Stimulated activated CD4-positive, alpha-beta T cell treated with anti-CD3 and anti-CD28 coated beads, TNF-alpha, amount 100 ng/mL, for 4 hours (primary cell): ENCODE measurements at places on chromosomes 13 and 19.
A peak's percentile ranks its signal among the peaks of the same experiment; 100 is the strongest.

DNA sequence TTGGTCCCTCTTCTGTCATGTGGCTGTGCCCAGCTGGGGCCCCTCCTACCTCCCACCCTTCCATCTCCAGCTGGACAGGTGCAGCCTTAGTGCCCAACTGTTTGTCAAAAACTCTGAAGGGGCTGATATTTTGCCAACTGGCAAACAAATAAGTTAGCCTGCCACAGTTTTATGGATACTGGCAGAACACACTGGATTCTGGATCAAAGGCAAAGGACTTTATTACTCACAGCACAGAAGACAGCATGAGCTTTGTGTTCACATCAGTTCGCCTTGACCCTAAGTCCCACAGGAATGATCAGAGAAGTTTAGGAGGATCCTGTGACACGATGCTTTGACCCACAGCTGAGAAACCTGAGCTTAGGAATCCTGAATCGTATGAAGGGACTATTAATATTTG, 16.4 kb downstream of the KLK2 start:
- no peak for DNase-seq

DNA sequence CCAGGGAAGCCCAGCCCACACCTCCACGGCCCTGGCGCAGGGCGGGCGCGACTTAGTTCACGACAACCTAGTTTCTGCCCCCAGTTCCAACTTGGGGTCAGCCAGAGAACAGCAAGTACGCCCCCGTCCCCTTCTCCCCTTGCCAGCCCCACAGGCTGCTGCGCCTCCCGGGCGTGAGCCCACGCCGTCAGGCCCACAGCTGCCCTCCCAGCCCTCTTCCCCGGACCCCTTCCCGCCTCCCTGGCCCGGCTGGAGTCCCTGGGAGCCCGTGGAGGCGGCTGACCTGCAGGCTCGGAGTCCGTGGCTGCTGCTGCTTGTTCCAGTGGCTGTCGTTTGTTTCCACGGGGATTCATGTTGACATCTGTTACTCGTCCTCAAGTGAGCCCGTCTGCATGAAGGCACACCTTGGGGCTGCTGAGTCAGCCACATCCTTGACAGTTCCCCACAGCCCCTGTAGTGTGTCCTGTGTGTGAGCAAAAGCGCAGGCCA, 86.0 kb downstream of the ATP11A start:
- no peak for DNase-seq

GRCh38 chr19:32873247-32873959, 3.8 kb upstream of the SLC7A9 start:
- no peak for DNase-seq

DNA sequence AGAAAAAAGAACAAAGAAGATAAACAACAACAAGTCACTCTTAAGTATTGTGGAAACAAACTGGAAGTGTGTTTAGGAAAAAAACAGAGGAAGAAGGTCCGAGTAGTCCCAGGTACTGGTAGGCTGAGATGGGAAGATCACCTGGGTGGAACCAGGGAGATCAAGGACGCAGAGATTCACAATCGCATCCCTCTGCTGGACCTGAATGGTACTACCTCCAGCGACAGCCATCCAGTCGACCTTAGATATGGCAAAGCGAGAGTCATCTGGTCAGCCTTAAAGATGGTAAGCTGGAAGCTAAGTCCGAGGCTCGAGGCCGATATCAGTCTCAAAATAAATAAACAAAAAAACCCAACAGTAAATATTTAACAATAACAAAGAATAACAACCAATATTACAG, 44.9 kb upstream of the ZNF91 start:
- DNase-seq: no peak

GRCh38 chr13:51524829-51525566, 59.3 kb upstream of the WDFY2 start:
- DNase-seq: no peak

- DNase-seq: no peak
These were observed 113.0 kb upstream of the SLC10A2 start for GRCh38 chr13:103178986-103179943.

DNA sequence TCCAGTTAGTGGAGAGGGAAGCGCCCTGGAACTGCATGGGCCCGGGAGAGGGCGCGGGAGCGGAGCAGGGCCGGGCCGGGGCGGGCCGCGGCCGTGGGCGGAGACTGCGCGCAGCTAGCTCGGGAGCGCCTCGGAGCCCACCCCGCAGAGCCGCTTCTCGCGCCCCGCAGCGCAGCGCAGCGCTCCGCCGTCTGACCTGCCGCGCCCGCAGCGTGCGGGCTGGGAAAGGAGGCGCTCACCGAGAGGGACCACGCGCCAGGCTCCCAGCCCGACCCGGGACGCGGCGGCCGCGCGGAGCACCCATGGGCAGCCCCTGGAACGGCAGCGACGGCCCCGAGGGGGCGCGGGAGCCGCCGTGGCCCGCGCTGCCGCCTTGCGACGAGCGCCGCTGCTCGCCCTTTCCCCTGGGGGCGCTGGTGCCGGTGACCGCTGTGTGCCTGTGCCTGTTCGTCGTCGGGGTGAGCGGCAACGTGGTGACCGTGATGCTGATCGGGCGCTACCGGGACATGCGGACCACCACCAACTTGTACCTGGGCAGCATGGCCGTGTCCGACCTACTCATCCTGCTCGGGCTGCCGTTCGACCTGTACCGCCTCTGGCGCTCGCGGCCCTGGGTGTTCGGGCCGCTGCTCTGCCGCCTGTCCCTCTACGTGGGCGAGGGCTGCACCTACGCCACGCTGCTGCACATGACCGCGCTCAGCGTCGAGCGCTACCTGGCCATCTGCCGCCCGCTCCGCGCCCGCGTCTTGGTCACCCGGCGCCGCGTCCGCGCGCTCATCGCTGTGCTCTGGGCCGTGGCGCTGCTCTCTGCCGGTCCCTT, at the start of gene MLNR:
TSS of gene MLNR (plus strand) at position 303 of the 820 bp plus-strand sequence. CDS start at position 303, 0 bp downstream.
- no peak for DNase-seq

DNA sequence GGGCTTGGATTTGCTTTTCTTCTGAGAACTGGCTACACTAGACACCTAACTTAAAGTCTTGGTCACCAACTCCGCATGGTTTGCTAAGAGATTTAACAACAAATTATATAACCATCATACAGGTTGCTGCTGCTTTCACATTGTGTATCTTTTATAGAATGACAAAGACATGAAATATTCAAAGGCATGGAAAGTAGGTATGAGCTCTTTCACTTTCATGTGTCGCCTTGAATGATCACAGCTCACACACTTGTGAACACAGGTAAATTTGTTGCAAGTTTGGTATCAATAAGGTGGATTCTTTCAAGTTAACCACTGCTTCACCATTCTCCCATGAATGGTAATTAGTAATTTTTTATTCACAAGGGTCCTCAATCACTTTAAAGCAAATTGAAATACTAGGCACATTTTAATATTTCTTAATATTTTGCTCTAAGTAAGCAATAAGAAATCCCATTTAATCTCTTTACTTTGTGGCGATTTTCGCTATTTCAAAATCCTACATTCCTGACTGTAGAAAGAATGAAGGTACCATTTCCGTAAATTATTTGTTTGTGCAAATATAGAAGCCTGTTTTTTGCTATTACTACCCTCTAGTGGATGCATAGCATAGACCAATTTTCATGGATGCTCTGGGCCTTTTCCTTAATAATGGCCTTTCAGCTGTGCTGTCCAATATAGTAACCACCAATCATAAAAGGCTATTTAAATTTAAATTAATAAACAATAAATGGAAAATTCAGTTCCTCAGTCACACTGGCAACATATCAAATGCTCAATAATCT, 45.5 kb upstream of the FREM2 start:
- no peak for DNase-seq

- DNase-seq: no peak
These were observed 61.5 kb downstream of the ZIC5 start for GRCh38 chr13:99909836-99910619.

GRCh38 chr19:51407511-51408131, 9.8 kb downstream of the SIGLEC10 start:
- no peak for DNase-seq

- no peak for DNase-seq
These were observed 7.0 kb upstream of the SPACA6 start for GRCh38 chr19:51686171-51686570.

GRCh38 chr19:21603431-21604231, 98.2 kb downstream of the ZNF429 start:
- no peak for DNase-seq

DNA sequence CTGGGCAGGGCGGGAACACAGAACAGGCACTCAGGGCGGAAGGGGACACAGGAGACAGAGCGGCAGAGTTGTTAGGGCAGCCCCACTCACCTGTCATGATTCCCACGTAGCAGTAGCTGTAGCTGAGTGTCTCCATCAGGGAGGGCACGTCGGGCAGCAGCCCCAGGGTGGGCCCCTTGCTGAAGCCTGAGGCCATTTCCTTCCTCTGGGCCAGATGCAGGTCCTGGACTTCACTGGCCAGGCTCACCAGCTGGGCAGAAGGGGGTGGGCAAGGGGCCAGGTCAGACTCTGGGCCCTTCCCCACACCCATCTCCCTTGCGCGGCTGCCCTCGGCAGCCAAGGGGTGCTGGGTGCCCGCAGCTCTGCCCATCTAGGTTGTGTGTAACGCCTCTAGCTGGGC, 5.9 kb downstream of the MBOAT7 start:
- no peak for DNase-seq

DNA sequence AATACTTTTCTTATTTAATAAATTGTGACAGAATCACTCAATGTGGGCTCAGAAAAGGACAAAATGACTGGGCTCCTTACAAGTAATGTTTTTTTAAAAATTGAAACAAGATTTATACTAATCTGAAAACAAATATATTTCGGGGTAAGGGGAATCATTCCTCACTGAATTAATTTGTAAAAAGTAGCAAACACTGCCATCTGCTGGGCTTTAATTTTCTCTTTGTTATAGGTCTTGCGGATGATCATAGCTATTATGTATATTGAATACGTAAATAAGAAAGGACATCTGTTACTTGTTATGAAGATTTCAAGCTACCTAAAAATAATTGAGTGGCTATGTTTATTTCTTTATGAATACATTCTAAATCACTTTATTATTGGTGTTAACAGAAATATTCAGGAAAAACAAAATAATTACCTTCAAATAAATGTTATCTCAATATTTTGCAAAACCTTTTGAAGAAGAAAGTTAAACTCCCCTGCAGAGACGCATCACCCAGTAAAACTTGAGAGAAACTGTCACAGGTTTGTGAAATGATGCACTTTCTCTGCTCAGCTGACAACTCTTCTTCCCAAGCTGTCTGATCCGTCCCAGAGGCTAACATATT, 17.8 kb upstream of the ENOX1 start:
- no peak for DNase-seq

GRCh38 chr13:103056008-103056407, 10.2 kb downstream of the SLC10A2 start:
- no peak for DNase-seq

DNA sequence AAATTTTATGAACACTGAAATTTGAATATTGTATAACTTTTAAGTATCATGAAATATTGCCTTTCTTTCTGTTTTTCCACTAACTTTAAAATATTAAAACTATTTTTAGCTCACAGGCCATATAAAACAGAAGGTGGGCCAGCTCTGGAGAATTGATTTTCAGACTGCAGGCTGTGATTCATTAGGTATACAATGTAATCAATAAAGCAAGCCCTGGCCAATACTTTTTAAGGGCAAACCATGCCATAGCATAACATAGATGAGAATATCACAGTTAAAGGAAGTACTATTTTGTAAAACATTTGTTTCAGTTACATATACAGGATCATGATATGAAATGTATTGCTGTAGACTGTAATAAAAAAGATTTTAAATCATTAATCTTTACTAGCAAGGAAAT, 197.6 kb downstream of the MAB21L1 start:
- no peak for DNase-seq

- no peak for DNase-seq
These were observed 159.9 kb downstream of the SUCLA2 start for GRCh38 chr13:47841151-47841550.

DNA sequence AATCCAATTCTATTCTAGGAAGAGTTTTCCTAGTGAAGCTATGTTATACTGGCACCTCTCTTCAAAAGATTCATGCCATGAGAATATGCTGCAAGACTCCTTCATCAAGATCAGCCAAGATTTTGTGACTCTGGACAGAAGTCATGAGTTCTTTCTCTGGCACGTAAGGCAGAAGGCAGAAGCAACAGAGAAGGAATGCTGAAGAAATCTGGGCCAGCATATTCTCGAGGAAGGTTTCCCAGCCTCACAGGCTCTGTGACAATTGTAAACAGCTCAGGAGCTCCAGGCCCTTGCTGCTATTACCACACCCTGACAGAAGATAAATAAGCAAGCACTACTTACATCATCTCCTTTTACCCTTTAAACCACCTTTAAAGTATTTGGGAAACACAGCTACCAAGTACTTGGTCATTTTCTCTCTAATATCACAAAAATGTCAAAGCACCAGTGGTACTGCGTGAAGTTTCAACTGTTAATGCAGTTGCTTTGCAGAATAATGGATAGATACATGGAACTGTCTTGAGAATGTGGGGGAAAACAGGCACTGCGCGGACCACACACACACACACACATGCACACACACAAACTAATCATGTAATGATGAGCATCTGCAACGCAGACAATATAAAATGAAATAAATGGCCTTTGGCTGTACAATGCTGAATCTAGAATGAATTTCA, 55.4 kb downstream of the INTS6 start:
- no peak for DNase-seq

- DNase-seq: no peak
These were observed 43.9 kb downstream of the RCBTB2 start for GRCh38 chr13:48488995-48489394.

DNA sequence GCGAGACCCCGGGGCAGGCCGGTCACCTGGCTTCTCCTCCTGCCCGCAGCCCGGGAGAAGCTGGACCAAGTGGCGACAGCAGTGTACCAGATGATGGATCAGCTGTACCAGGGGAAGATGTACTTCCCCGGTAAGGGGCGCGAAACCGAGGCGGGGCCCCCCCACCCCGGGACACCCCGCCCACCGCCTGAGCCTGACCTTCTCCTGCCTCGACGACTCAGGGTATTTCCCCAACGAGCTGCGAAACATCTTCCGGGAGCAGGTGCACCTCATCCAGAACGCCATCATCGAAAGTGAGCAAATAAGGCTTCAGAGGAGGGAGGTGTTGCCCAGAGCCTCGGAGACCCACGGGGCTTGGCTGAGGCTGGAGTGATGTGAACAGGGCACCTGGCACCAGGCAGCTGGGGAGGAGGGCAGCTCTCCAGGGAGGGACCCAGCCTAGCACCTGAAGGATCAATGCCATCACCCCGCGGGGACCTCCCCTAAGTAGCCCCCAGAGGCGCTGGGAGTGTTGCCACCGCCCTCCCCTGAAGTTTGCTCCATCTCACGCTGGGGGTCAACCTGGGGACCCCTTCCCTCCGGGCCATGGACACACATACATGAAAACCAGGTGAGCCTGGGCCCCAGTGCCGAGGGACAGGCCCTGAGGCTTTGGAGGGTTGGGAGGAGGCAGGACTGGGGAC, 629 bp downstream of the IZUMO4 start:
- peak; percentile 50 for DNase-seq

GRCh38 chr19:6392221-6393073, 517 bp downstream of the GTF2F1 start:
- no peak for DNase-seq

- no peak for DNase-seq
These were observed 1211.1 kb upstream of the PCDH20 start for GRCh38 chr13:62626771-62627170.

- DNase-seq: no peak
These were observed 180.6 kb upstream of the TMTC4 start for GRCh38 chr13:100855151-100855550.
